CD4-positive, alpha-beta T cell (primary cell): ENCODE measurements at places on chromosomes 11 and 22. TPM values are rescaled to one million over a fixed set of nuclear protein-coding genes. Genes with fewer than 3 reads are reported as not detected.

DNA sequence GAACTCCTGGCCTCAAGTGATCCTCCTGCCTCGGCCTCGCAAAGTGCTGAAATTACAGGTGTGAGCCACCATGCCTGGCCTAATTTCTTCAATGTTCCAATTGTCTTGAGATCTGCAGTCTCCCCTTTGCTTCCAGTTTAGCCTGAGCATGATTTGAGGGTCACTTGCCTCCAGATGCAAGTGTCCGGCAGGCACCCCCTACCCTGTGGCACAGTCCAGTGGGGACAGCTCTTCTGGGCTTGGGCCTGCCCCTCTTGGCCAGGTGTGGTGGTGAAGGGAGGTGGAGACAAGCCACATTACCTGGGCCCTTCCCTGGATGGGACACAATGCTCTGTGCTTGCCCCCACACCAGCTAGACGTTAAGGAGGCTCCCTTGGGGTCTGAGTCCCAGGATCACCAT lies 21.3 kb upstream of the CACNG2 start:
- no peaks in the 10 kb centered on the region for H3K36me3 ChIP-seq
- H3K27me3 ChIP-seq = peaks cover 22% of the 10 kb centered on the region
- H3K27ac ChIP-seq = no peak overlapping the region
- no peak for DNase-seq
- no peak overlapping the region for H3K4me3 ChIP-seq

DNA sequence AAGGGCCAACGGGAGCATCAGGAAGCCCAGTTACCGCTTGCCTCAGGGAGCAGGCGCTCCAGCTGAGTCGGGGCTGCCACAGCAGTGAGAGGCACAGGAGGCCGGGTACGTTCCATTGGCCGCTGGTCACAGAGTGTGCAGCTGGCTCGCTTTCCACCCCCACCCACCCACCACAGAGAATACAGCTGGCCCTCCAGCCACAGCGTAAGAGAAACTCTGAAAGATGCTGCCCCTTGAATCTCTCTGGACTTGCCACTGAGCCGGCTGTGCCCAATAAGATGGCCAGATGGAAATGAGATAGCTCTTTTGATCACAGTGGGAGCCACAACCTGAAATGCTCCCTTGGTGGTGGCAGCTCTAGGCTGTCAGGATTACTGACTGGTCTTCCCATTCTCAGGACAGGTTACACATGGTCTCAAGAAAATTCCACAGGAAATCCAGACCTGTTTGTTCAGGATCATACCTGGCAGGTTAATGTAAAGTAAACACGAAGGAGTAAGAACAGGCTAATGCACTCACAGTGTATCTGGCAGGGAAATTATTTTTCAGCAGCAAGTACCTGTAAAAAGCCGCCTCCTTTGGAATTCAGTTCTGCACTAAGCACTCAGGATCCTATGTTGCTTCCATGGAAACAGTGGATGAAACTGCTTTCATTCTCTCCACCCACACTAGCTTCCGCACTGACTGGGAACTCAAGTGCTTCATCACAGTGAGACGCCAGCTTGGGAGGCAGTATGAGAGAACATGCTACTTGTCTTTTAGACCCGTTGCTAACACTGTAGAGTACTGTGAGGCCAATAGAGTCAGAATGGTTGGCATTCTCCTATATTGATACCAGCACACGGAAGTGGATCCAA lies 16.5 kb downstream of the SIAE start:
- no peaks in the 10 kb centered on the region for H3K27me3 ChIP-seq
- H3K27ac ChIP-seq = no peak overlapping the region
- H3K36me3 ChIP-seq = no peaks in the 10 kb centered on the region
- no peaks in the 10 kb centered on the region for H3K4me1 ChIP-seq

- no peaks in the 10 kb centered on the region for H3K4me1 ChIP-seq
- H3K27ac ChIP-seq = no peak overlapping the region
- DNase-seq = no peak
- no peaks in the 10 kb centered on the region for H3K36me3 ChIP-seq
- H3K27me3 ChIP-seq = no peaks in the 10 kb centered on the region
Observed at GRCh38 chr11:13782390-13783075, 114.1 kb downstream of the FAR1 start.

DNA sequence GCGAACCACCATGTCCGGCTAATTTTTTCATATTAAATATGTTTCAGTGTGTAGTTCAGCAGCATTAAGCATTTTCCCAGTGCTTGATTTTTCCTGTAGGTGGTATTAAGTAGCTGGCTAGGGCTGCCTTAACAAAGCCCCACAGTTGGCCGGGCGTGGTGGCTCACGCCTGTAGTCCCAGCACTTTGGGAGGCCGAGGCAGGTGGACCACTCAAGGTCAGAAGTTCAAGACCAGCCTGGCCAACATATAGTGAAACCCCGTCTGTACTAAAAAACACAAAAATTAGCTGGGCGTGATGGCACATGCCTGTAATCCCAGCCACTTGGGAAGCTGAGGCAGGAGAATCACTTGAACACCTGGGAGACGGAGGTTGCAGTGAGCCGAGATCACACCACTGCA lies 33.5 kb upstream of the TOLLIP start:
- no peak overlapping the region for H3K27ac ChIP-seq
- H3K4me3 ChIP-seq = no peak overlapping the region
- H3K36me3 ChIP-seq = no peaks in the 10 kb centered on the region

DNA sequence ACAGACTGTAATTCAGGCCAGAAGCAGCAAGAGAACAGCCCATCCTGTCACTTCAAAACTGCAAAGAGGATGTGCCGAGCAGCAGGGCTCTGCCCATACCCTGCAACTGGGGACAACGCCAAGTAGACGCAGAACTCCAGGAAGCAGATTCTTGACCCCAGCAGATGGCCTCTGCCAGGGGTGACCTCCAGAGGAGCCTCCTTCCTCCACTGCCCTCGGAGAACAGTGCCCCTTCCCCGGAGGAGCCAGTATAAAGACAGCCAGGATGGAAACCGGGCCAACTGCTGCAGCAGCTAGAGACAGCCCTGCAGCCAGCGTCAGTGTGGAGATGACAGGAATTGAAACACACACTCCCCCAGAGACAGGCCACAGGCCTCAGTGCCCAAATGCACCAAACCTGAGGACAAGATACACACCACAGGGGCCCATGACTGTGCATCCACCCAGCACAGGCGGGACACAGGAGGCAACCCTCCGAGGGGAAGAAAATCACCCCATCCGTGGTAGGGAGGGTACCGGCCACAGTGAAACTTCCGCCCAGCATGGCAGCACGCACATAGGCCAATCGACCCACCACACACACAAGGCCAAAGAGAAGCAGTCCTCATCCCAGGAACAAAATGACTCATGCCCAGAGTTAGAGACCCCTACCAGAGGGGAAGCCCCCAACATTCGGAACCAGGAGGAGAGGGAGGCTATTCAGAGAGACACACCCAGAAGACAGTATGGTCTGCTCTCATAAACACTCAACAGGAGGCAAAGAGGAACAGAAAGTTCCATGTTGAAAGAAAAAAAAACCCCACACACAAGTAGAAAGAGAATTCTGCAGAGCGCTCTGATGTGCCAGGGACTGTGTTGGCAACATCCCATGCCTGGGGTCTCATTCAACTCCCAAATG lies 5.6 kb downstream of the AHNAK start:
- H3K36me3 ChIP-seq = peaks cover 29% of the 10 kb centered on the region
- H3K27me3 ChIP-seq = no peaks in the 10 kb centered on the region
- peak overlapping the region; percentile 97 for H3K4me3 ChIP-seq

GRCh38 chr22:49540913-49541692 lies 286.6 kb downstream of the BRD1 start:
- no peaks in the 10 kb centered on the region for H3K36me3 ChIP-seq
- no peak overlapping the region for H3K27ac ChIP-seq
- no peak for DNase-seq
- H3K27me3 ChIP-seq = no peaks in the 10 kb centered on the region
- H3K4me3 ChIP-seq = no peak overlapping the region
- H3K4me1 ChIP-seq = no peaks in the 10 kb centered on the region

DNA sequence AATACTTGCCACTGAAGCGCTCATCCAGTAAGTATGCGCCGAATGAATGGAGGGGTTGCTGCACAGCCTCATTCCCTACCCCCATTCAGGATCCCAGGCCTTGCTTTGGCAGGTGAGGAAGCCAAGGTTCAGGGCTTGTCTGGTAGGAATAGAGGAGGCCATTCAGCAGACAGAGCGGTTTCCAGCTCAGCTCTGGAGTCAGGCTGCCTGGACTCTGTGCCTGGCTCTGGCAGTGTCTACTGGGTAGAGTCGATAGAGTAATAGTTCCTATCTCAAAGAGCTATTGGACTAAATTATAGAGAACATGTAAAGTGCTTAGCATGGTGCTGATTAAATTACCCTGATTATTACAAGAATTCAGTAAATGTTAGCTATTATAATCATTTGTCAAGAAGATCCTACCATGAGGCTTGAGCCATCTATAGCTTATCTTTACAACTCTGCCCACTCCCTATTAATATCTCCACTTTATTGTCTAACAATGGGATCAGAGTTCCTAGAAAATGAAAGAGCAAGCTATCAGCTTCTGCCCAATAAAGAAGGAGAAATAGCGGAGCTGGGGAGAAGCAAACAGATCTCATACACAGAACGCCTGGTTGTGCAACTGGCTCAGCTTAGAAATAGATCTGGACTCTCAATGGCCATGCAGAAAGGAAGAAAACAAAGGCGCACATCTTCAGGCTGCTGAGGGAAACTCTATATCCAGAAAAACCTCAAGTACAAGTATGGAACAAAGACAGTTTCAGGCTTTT lies 6.6 kb upstream of the SNX32 start:
- no peaks in the 10 kb centered on the region for H3K4me1 ChIP-seq
- H3K4me3 ChIP-seq = no peak overlapping the region
- H3K27me3 ChIP-seq = peaks cover 2% of the 10 kb centered on the region
- no peak overlapping the region for H3K27ac ChIP-seq
- no peak for DNase-seq

- H3K4me1 ChIP-seq = peaks cover 3% of the 10 kb centered on the region
- H3K36me3 ChIP-seq = no peaks in the 10 kb centered on the region
- no peak overlapping the region for H3K27ac ChIP-seq
- H3K4me3 ChIP-seq = no peak overlapping the region
- DNase-seq = no peak
Observed at GRCh38 chr22:38040953-38041759, 16.0 kb upstream of the PICK1 start.

GRCh38 chr11:116710001-116710674 lies 62.6 kb downstream of the BUD13 start:
- H3K27ac ChIP-seq = no peak overlapping the region
- H3K4me1 ChIP-seq = peaks cover 3% of the 10 kb centered on the region

- H3K36me3 ChIP-seq = no peaks in the 10 kb centered on the region
- H3K4me3 ChIP-seq = no peak overlapping the region
- H3K27me3 ChIP-seq = no peaks in the 10 kb centered on the region
- no peak overlapping the region for H3K27ac ChIP-seq
Observed at GRCh38 chr11:79678780-79679452, 238.1 kb upstream of the TENM4 start.

GRCh38 chr11:8202516-8203413 lies 33.9 kb upstream of the RIC3 start:
- no peak overlapping the region for H3K4me3 ChIP-seq
- H3K27me3 ChIP-seq = peaks cover 21% of the 10 kb centered on the region
- no peaks in the 10 kb centered on the region for H3K36me3 ChIP-seq
- DNase-seq = no peak
- H3K4me1 ChIP-seq = peaks cover 5% of the 10 kb centered on the region

- DNase-seq = no peak
- H3K36me3 ChIP-seq = no peaks in the 10 kb centered on the region
- H3K27me3 ChIP-seq = no peaks in the 10 kb centered on the region
Observed at GRCh38 chr11:87201376-87201775, 163.6 kb downstream of the TMEM135 start.

DNA sequence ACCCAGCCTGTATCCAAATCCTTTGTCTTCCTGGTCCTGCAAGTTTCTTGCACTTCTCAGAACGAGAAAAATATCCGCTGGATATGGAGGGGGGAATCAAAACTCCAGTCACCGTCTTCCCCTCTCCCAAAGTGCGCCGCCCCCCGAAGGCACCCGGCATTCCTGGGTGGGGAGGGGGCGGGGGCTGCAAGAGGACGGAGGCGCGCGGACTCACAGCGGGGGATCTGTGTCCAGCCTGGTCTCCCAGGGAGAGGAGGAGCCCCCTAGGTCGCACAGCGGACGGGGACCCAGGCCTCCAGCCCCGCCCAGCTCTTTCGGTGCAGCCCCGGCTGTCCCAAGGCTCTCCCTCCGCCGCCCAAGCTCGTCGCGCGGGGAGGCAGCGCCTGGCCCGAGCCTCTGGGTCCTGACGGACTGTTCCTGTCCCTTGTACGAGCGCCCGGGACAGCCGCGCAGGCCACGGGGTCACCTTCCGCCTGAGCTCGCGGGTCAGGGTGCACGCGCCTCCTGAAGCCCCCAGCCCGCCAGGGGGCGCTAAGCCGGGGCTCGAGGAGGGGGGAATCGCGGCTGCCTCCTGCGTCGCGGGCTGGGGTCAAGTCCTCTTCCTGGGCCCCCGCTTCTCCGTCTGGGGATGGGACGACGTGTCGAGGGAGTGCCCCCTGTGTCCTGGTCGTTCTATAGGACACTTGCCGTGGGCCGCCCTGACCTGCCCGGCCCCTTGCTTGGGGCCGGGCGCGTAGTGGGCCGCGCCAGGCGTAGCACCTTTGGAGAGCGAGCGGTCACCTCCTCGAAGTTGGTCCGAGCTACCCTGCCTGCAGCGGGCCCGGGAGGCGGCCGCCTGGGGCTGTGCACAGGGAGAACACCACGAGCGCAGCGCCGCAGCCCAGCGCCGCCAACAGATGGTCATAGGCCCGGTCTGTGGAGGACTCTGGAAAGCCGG lies 2.4 kb upstream of the WNT11 start:
- H3K36me3 ChIP-seq = no peaks in the 10 kb centered on the region
- peak overlapping the region; percentile 65 for H3K4me3 ChIP-seq
- H3K27ac ChIP-seq = no peak overlapping the region
- DNase-seq = peak; percentile 84
- H3K4me1 ChIP-seq = peaks cover 56% of the 10 kb centered on the region

DNA sequence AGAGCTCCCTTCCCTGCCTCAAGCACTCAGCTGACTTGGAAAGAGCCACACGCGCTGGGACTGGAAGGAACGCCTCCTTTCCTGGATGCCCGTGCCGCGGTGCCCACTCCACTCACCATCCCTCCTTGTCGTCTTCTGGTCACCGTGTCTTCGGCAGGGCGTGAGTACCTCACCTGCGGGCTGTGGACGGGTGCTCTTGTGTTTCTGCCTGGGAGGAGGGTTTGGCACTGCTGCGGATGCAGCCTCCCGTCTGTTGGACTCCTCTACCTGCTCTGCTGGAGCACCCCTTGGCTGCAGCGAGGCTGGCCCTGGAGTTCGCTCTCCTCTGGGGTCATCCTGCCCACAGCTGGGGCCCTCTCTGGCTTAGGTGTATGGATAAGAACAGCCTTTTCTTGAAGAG lies 612.7 kb downstream of the BRD1 start:
- no peak for DNase-seq
- no peak overlapping the region for H3K4me3 ChIP-seq

The OR4C12 gene
- total RNA-seq = not detected

The SLCO2B1 gene
- total RNA-seq = not detected

The SCGB1C1 gene
- not detected for total RNA-seq

The CATSPERZ gene
- total RNA-seq = not detected

The MS4A12 gene
- not detected for total RNA-seq

The SYT9 gene
- total RNA-seq = not detected

The LMNTD2 gene
- total RNA-seq = 10.3 TPM

The SPI1 gene
- total RNA-seq = 5.9 TPM

The TYR gene
- not detected for total RNA-seq
